NCI-H2171 treated with DMSO at 0.1 percent for 48 hours (cell line): ENCODE measurements at places on chromosomes 5 and 9.

- DNase-seq = no peak
Observed at GRCh38 chr5:59354811-59355210, 538.7 kb downstream of the PDE4D start.

GRCh38 chr9:136244122-136244968 is 1.3 kb downstream of the QSOX2 start:
- DNase-seq = no peak

- DNase-seq = peak; percentile 86
Observed at GRCh38 chr5:161420521-161420920, 126.0 kb downstream of the GABRB2 start.

GRCh38 chr9:16585591-16585990 is 284.9 kb downstream of the BNC2 start:
- no peak for DNase-seq

- DNase-seq = no peak
Observed at GRCh38 chr5:133154274-133155075, 102.7 kb downstream of the HSPA4 start.

DNA sequence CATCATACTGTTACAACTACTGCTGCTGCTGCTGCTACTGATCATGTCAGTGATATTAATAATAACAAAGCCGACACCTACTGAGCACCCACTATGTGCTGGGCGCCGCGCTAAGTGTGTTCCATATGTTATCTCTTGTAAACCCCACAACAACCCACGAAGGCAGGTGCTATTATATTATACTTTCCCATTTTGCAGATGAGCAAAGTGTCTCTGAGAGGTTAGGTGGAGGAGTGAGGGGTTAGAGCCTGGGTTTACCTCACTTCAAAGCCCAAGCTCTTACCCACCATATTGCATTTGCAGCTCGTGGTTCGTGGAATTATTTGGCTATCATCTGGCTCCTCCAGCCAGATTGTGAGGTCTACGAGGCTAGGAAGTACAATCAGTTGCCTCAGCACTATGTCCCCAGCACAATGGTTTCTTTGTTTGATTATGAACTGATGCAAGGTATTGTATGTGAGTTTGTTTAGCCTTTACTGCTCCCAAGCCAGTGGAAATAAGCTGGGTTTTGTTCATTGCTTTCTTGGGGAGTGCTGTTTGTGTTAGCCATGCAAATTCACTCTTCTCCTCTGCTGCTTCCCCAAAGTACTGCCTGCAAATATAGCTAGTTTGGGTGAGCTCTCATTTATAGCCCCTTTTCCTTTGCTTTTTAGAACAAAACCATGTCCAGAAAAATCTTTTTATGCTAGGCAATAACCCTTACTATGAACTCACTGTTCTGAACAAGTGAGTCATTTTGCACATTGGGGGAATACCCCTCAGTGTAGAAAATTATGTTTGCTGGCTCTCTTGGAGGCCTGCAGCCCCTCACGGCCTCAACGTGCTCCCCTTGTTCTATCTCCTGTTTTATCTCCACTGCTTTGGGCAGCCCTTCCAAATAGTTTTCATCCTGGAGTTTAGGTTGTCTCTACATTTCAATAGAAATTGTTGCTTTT is 47.9 kb downstream of the ALG2 start:
- peak; percentile 19 for DNase-seq

DNA sequence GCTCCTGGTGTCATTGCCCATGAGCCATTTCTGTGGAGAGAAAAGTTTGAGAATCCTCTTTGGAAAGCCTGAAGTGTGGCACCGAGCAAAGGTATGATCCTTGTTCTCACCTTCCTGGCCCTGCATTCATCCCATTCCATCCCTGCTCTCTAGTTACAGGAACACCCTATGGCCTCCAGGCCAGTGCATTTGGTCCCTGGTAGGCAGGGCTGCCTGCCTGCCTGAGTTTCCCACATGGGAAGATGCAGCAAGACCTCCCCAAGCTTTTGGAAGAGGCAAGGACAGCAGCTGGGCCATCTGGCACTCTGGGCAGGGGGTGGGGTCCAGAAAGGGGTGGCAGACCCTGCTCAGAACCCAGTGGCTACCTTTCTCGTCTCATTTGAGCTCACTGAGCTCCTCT is 24.5 kb downstream of the IGIP start:
- no peak for DNase-seq

DNA sequence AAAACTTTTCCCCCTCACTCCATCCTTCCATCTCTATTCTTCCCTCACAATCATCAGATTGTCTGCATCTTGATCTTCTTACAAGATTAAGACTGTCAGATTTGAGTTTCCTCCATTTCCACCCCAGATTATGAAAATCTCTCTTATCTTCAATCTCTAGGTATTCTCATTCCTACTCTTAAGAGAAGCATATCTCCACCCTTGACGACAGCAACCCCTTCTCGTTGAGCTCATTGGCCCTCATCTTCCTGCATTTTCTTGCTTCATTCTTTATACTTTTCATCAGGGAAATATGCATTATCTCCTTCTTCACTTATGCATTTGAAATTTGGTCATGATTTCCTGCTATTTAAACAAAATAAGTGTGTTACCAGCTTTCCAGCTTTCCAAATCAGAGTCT is 301.3 kb downstream of the DNAH5 start:
- no peak for DNase-seq

- peak; percentile 74 for DNase-seq
Observed at GRCh38 chr9:77433675-77434445, 214.3 kb downstream of the GNA14 start.

DNA sequence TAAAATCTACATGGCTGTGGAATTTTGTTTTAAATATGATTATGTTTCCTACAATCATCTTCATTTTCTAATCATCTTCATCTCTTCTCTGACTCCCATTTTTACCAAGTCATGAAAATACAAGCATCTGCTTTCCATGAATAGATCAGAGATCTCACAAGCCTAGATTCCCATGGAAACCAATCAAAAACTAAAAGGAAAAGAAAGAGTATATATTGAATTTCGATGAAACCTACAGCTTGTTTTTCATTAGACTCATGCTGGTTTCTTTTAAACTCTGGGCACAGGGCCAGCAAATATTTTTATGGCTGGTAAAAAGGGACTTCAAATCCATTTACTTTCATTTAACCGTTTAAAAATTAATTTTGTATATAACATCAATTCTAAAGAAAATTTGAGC is 51.2 kb downstream of the INVS start:
- peak; percentile 59 for DNase-seq

DNA sequence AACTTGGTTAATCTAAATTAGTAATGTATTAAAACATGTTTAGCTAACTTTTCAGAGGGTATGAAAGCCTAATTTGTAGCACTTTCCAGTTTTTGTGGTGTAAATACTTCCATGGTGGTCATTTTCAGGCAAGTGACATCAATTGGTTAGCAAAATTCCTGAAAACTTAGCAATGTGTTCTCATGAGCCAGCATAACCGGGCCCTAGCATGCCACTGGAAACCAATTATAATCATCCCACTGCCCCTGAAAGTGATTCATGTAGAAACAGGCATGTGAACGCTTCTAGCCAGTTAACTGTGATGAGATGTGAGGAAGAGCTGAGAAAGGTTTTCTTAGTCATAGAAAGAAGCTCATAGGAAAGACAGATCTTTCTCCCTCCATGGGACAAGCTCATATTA is 417.2 kb downstream of the TLR4 start:
- no peak for DNase-seq

- DNase-seq = peak; percentile 22
Observed at GRCh38 chr5:74594137-74595040, 46.1 kb downstream of the ENC1 start.

DNA sequence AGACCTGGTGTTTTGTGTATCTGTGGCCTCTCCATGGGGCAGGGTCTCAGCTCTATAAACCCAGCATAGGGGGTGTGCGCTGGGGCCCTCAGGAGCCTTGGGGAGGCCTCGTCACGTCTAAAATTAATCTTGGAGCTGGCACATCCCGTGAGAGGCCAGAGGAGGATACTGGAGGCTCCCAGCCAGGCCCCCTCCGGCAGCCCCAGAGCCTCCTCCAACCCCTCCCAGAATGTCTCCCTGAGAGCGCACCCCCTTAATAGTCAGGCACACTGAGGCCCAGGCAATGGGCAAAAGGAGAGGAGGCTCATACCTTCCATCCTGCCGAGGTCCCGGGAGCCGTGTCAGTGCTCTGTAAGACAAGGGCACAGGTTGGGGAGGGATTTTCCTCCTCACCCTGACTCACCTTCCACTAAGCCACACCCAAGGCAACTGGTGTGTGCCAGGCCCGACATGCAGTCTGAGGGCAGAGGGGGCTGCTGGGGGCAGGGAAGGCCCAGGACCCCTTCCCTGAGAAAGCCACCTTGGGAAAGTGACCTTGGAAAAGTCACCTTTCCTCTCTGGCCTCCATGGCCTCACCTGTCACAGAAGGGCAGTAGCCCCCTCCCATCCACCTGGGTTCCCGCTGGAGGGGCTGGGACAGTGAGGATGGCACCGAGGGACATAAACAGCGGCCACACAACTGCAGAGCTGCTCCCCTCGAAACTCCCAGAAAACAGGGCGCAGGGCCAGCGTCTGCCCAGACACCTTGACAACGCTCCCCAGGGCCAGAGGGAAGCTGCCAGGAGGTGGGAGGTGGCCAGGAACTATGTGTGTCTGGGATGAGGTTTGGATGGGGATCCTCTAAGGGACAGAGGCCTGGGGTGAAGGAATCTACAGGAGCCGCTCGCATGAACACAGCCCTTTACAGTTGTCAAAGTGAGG is 2.9 kb downstream of the AK1 start:
- no peak for DNase-seq

DNA sequence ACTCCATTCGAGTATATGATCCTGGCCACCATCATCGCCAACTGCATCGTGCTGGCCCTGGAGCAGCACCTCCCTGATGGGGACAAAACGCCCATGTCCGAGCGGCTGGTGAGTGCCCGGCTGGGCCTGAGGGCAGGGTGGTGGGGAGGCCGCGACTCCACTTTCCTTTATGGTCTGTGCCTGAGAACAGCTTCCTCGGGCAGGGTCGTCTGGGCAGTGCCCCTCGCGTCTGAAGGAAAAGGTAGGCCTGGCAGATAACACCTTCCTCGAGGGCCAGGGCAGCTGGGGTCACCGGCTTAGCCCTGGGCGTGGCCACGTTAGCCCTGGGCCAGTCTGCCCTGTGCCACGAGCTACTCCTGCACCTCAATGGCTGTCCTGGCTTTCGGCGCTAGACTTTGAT is 1.5 kb downstream of the CACNA1B start:
- no peak for DNase-seq

DNA sequence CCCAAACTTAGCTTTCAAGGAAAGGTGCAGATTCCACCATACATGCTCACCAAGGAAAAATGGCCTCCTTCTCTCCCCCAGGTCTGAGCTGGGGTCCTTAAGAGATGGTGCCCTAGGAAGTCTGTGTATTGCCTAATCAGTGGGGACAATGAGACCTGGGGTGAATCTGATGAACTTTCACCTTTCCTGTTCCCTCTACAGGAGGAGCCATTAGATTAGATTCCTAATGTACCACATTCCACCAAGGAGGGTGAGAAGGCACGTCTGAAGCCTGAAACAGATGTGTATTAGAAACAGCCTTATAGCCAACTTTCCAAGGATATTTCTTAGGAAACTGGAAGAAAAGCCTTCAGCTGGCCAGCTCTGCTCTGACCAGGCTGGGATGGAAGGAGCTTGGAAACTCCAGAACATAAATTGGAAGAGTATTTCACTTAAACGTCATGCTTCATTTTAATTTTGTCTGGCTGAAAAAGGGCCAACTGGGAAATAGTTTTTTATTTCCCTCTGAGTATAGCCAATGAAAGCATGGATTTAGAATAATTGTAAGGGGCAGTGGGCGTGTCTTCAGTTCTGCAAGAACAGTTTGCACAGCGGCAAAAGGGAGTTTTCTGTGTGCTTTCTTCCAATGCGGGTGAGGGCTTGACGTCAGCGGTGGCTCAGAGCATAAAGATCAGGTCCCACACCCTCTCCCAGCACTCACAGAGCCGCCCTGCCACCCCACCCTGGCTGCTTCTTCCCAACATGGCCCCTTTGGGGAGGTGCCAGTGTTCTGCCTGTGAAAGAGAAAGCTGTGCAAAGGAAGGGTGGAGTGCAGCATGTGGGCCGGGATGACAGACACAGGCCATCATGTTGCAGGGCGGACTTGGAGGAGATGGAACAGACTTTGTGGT is 210.9 kb downstream of the ESM1 start:
- no peak for DNase-seq

DNA sequence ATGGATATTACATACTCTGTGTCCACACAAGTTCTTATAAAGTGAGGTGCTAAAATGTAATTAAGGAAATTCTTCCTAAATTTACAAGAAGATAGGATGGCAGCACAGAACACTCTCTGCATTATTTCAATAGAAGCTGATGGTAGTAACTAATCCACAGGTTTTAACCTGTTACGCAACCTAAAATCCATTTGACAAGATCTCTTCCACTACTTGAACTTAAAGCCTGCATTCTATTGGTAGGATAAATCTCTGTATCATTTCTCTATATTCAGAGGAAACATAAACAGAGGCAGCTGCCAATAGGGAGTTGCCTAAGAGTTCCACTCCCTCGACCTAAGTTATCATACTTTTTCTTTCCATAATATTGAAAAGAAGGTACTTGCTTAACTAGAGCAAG is 21.6 kb downstream of the CDC37L1 start:
- no peak for DNase-seq

DNA sequence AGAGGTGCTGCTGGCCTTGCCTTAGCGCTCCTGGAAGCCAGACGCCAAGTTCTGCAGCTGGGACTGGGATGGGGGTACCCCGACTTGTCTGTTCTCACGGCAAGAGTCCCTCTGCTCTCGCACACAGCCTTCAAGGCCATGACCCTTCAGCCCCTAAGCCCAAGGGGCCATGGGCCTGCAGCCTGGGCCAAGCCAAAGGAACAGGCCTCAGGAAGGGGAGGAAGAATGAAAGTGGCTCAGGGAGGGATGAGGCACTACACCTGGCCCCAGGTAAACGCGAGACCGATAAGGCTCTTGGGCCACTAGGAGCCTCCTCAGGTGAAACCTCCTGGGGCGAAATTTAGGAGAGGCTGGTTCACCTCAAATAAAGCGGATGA is 3.9 kb downstream of the EBF1 start:
- no peak for DNase-seq

GRCh38 chr5:91328743-91329142 is 54.4 kb downstream of the ARRDC3 start:
- DNase-seq = no peak

DNA sequence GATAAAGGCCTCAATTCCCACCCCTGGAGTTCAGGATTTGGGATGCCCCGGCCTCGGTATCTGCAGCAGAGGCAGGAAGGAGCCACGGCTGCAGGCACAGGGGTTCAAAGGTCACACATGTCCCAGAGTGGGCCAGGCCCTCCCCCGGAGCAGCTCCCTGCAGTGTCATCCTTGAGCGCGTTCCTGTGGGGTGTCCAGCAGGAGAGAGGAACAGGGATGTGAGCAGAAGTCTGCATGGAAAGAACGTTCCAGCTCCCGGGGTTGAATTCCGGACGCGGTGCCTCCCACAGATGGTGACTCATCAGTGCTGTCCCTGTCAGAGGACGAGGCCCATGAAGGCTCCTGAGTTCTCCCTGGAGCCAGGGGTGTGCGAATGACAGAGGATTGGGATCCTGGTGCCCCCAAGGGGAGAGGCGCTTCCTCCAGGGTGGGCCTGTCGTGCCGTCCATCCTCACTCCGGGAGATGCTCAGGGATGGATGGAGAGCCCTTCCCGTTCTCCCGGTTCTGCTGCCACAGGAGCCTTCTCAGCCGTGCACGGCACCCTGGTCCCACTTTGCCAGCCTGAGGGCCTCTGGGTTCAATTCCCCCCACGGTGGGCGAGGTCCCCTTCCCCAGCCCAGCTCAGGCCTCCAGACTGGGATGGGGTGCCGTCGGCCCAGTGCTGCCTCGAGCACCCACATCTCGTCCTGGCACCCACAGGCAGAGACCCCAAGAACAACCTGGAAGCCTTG is 3.1 kb downstream of the LCN1 start:
- no peak for DNase-seq
